ENCODE measurements at places on chromosomes 11 and 22.

DNA sequence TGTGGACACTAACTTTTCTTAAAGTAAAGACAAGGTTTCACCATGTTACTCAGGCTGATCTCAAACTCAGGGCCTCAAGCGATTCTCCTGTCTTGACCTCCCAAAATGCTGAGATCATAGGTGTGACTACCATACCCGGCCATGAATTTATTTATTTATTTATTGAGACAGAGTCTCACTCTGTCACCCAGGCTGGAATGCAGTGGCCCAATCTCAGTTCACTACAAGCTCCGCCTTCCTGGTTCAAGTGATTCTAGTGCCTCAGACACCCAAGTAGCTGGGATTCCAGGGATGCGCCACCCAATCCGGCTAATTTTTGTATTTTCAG is 29.7 kb upstream of the PCF11 start:
- DNase-seq: no peak

DNA sequence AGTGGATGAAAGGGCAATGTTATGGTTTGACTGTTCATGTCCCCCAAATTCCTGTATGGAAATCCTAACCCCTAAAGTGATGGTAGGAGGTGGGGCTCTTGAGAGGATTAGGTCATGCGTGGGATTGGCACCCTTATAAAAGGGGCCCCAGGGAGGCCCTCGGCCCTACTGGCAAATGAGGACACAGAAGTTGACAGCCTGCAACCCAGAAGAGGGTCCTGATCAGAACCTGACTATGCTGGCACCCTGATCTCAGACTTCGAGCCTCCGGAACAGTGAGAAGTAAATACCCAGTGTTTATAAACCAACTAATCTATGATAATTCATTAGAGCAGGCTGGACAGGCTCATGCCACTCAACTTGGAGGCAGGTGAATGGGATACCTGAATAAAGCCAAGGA is 8.7 kb downstream of the IFITM10 start:
- DNase-seq: no peak

GRCh38 chr11:134582770-134583095 is 170.7 kb upstream of the B3GAT1 start:
- no peak for DNase-seq

GRCh38 chr11:116857936-116858335 is 20.5 kb upstream of the APOA1 start:
- no peak for DNase-seq

- no peak for DNase-seq
Observed at GRCh38 chr22:27632451-27633295, 168.9 kb downstream of the MN1 start.

- no peak for DNase-seq
Observed at GRCh38 chr11:73401217-73401923, 25.2 kb downstream of the RELT start.

GRCh38 chr11:113806406-113806805 is 26.8 kb downstream of the CLDN25 start:
- DNase-seq: no peak

DNA sequence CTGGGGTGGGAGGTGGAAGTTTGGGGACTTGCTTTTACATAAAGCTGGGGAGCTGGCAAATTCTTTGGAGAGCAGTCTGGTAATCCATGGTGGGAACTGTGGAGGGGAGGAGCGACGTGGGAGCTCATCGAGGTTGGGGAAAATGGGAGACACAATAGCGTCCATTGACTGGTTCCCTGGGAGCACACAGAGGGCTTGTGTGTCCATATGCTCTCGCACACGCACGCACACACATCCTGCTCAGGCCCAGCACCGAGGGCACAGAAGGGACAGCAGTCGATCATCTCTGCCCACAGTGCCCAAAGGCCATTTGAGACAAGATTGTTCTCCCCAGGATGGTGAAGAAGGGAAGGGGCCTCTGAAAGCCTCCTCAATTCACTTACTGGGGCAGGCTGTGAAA is 53.7 kb downstream of the FBXO7 start:
- no peak for DNase-seq

DNA sequence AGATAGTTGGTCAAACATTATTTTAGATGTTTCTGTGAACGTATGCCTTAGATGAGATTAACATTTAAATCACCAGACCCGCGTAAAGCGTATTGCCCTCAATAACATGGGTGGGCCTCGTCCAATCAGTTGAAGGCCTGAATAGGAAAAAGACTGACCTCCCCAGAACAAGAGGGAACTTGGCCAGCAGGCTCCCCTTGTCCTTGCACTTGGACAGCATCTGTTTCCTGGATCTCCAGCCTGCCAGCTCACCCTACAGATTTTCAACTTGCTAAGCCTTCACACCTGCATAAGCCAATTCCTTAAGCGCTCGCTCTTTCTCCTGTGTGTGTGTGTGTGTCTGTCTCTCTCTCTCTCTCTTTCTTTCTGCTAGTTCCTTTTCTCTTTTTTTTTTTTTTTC is 8.2 kb downstream of the TOM1 start:
- no peak for DNase-seq

Data from smooth muscle cell of the brain vasculature (primary cell).